ENCODE measurements at places on chromosomes 2 and 18. TPM values are rescaled to one million over a fixed set of nuclear protein-coding genes. Genes with fewer than 3 reads are reported as not detected.

GRCh38 chr2:119108186-119108585 is 50.4 kb downstream of the C1QL2 start:
- no peaks in the 10 kb centered on the region for H3K4me1 ChIP-seq
- no peak overlapping the region for H3K4me3 ChIP-seq
- H3K27me3 ChIP-seq = no peaks in the 10 kb centered on the region
- no peak overlapping the region for H3K27ac ChIP-seq

- DNase-seq = no peak
- no peaks in the 10 kb centered on the region for H3K27me3 ChIP-seq
- no peaks in the 10 kb centered on the region for H3K4me1 ChIP-seq
- H3K36me3 ChIP-seq = no peaks in the 10 kb centered on the region
- H3K4me3 ChIP-seq = no peak overlapping the region
- H3K27ac ChIP-seq = no peak overlapping the region
Measured at GRCh38 chr2:16525265-16525887, 140.3 kb downstream of the CYRIA start.

DNA sequence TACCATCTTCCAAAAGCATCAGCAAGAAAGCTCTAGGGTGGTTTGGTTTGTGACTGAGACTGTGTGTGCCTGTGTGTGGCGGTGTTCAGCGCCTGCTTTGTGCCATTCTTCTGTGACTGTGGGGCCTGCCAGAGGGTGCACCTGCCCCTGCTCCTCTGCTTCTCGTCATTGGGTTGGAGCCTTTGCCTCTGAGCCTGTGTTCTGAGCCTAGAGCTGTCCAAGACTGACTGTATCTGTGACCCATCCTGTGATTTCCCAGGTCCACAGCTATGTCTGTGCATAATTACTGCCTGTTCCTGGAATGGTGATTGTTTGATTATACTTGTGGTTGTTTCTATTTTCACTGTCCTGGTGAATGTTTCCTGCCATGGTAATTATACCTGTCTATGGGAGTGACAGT is 57.1 kb upstream of the KLHL29 start:
- no peaks in the 10 kb centered on the region for H3K4me1 ChIP-seq
- peaks cover 3% of the 10 kb centered on the region for H3K27me3 ChIP-seq
- H3K36me3 ChIP-seq = no peaks in the 10 kb centered on the region
- no peak for DNase-seq
- no peak overlapping the region for H3K4me3 ChIP-seq

- no peaks in the 10 kb centered on the region for H3K4me1 ChIP-seq
- H3K36me3 ChIP-seq = no peaks in the 10 kb centered on the region
- DNase-seq = no peak
- H3K4me3 ChIP-seq = no peak overlapping the region
- H3K27me3 ChIP-seq = peaks cover 3% of the 10 kb centered on the region
- no peak overlapping the region for H3K27ac ChIP-seq
Measured at GRCh38 chr2:75074708-75075107, 116.3 kb downstream of the POLE4 start.

- H3K36me3 ChIP-seq = peaks cover 32% of the 10 kb centered on the region
- peaks cover 45% of the 10 kb centered on the region for H3K4me1 ChIP-seq
- peak overlapping the region; percentile 71 for H3K27ac ChIP-seq
- no peak overlapping the region for H3K4me3 ChIP-seq
- DNase-seq = peak; percentile 77
- no peaks in the 10 kb centered on the region for H3K27me3 ChIP-seq
Measured at GRCh38 chr18:13629841-13630715, 96.3 kb downstream of the FAM210A start.

- no peaks in the 10 kb centered on the region for H3K27me3 ChIP-seq
- no peaks in the 10 kb centered on the region for H3K4me1 ChIP-seq
- H3K36me3 ChIP-seq = no peaks in the 10 kb centered on the region
- no peak for DNase-seq
- no peak overlapping the region for H3K4me3 ChIP-seq
Measured at GRCh38 chr2:158835431-158835830, 40.3 kb downstream of the DAPL1 start.

DNA sequence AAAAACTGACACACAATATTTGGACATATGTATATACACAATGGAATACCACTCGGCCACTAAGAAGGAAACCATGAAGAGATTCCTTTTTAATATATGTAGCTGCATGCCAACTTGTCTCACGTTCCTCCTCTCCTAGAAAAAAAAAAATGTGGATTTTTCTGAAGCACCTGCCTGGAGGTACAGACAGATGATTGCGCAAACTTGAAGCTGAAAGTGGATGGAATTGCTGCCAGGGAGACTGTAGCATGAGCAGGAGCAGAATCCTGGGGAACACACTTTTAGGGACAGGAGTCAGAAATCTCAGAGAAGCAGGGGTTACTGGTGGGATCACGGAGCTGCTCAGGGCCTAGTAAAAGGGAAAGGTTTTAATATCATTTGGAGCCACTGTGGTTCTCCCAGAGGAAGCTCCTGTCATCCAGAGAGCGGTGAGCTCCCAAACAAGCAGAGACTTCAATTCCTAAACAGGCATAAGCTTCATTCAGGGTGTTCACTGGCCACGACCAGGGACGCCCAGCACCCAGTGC is 640 bp upstream of the SPR start:
- no peak overlapping the region for H3K27ac ChIP-seq
- peak overlapping the region; percentile 52 for H3K4me3 ChIP-seq
- peaks cover 56% of the 10 kb centered on the region for H3K27me3 ChIP-seq
- no peak for DNase-seq
- H3K4me1 ChIP-seq = peaks cover 6% of the 10 kb centered on the region

DNA sequence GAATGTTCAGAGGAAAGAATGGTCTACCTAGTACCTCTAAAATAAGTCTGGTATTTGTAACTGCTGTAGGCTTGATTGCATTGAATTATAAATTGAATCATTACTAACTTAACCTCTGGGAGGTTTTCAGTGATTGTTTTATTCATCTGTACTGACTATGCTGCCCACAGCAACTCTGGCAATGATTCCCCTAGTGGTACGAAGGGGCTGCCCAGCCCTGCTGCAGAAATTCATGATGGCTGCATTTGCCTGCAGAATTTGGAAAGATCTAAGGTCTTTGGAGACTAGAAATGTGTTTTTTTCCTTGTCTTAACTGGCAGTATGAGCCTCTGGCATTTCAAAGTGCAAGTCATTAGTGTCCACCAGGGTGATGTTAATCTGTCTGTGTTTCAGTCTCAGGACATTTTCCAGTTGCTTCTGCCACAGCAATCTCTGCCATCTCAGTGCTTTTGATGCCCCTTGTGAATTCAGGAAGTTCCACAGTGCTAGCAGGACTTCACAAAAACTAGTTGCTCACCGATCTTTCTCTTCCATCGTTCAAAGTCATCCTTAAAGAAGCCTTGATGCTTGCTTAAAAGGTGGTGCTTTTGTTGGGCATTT is 13.4 kb upstream of the LRPPRC start:
- H3K27ac ChIP-seq = no peak overlapping the region
- no peak for DNase-seq
- peaks cover 14% of the 10 kb centered on the region for H3K4me1 ChIP-seq
- no peak overlapping the region for H3K4me3 ChIP-seq

DNA sequence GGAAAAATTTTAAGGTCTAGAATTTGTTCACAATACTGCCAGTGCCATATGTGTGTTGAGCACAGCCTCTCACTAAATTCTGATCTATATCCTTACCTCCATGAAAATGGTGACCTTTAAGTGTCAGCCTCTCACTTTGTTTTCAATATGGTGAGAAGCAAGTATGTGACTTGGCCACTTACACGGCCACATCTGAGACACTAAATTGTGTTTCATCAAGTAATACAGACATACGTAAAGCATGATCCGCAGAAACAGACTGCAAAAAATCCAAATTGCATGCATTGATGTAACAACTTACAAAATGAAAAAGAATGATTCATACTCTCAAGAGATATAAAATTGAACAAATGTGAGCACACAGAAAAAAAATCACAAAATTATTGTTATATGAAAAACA is 55.2 kb upstream of the UGP2 start:
- no peak for DNase-seq
- H3K4me3 ChIP-seq = no peak overlapping the region
- H3K4me1 ChIP-seq = no peaks in the 10 kb centered on the region
- H3K27me3 ChIP-seq = no peaks in the 10 kb centered on the region
- no peak overlapping the region for H3K27ac ChIP-seq
- no peaks in the 10 kb centered on the region for H3K36me3 ChIP-seq

GRCh38 chr2:229519655-229520430 is 194.5 kb downstream of the DNER start:
- H3K27ac ChIP-seq = no peak overlapping the region
- H3K4me3 ChIP-seq = no peak overlapping the region
- DNase-seq = no peak
- H3K27me3 ChIP-seq = no peaks in the 10 kb centered on the region
- H3K4me1 ChIP-seq = no peaks in the 10 kb centered on the region

DNA sequence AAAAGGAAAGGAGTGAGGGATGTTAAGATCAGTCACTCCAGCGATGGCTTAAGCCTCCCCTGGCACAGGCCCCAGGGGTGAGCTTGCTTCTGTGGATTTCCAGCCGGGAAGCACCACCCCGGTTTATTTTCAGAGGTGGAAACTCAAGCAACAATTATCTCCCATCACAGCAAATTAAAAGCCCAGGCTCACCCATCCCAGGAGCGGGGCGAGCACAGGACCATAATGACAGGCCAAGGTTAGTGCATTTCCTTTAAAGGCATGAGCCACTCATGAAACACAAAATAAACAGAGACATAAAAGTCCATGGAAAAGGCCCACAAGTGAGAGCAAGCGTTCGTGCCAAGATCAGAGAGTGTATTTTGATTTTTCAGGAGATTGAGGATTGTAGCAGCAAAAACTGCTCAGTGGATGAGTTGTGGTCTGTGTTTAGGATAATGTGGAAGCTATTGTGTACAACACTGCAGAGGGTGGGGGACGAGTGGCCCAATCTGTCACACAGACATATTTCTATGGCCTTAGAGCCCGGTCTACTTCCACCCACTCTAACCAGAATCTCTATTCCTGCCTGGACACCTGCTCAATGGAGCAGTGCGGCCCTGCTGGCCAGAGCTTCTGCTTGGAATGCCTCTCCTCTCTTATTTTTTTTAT is 111.4 kb upstream of the CDC42EP3 start:
- H3K27me3 ChIP-seq = no peaks in the 10 kb centered on the region
- H3K4me1 ChIP-seq = no peaks in the 10 kb centered on the region
- peaks cover 4% of the 10 kb centered on the region for H3K36me3 ChIP-seq

GRCh38 chr2:112138159-112139032 is at the start of gene FBLN7:
Gene FBLN7 (plus strand): TSS chr2:112138385. CDS start chr2:112138656, 271 bp downstream.
- no peaks in the 10 kb centered on the region for H3K36me3 ChIP-seq
- H3K4me3 ChIP-seq = peak within 1 kb of the TSS; percentile 6
- peaks cover 48% of the 10 kb centered on the region for H3K27me3 ChIP-seq
- no peak for DNase-seq
- H3K27ac ChIP-seq = no peak within 1 kb of the TSS

DNA sequence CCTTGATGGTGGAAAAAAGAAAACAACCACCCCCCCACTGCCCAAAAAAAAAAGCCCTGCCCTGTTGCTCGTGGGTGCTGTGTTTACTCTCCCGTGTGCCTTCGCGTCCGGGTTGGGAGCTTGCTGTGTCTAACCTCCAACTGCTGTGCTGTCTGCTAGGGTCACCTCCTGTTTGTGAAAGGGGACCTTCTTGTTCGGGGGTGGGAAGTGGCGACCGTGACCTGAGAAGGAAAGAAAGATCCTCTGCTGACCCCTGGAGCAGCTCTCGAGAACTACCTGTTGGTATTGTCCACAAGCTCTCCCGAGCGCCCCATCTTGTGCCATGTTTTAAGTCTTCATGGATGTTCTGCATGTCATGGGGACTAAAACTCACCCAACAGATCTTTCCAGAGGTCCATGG is 28.0 kb downstream of the MAL start:
- H3K27me3 ChIP-seq = no peaks in the 10 kb centered on the region
- DNase-seq = no peak
- peaks cover 24% of the 10 kb centered on the region for H3K36me3 ChIP-seq

DNA sequence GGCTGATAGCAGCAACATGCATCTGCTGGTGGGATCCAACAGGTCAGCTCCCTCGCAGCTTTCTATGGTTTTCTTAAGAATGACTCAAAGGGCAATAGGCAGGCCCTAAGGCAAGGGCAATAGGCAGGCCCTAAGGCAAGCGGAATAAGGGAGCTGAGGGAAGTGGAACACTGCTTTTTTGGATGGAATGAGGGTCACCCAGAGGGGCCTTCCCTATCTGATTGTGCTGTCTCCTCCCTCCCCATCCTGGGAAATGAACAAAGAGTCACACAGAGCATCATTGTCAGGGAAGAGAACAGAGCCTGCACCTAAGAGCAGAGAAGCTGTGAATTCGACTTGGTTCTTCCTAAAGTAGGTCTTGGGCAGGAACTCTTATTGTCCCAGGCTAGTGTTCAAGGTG is 43.3 kb upstream of the PTPRM start:
- no peaks in the 10 kb centered on the region for H3K36me3 ChIP-seq
- DNase-seq = no peak
- no peak overlapping the region for H3K27ac ChIP-seq

DNA sequence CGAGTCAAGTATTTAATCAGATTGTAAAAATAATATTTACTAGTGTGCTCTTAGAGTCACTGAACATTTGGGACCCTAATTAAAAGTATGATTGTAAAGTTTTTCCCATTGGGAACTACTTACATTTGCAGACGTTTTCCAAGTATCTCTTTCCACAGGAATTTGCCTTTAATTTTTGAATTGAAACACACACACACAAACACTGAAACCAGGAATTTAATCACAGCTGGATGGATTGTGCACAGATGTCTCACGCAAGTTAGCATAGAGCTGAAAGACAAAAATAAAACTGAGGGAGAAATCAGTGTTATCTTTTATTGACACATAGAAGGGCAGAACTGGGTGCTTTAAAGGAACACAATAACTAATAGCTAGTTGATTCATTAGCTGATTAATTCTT is 230.7 kb downstream of the RND3 start:
- H3K27ac ChIP-seq = no peak overlapping the region
- no peaks in the 10 kb centered on the region for H3K36me3 ChIP-seq
- no peaks in the 10 kb centered on the region for H3K4me1 ChIP-seq
- no peaks in the 10 kb centered on the region for H3K27me3 ChIP-seq
- DNase-seq = no peak

- no peak overlapping the region for H3K4me3 ChIP-seq
- no peaks in the 10 kb centered on the region for H3K4me1 ChIP-seq
- DNase-seq = no peak
- no peak overlapping the region for H3K27ac ChIP-seq
- H3K36me3 ChIP-seq = no peaks in the 10 kb centered on the region
Measured at GRCh38 chr18:34281722-34282121, 57.0 kb upstream of the NOL4 start.

DNA sequence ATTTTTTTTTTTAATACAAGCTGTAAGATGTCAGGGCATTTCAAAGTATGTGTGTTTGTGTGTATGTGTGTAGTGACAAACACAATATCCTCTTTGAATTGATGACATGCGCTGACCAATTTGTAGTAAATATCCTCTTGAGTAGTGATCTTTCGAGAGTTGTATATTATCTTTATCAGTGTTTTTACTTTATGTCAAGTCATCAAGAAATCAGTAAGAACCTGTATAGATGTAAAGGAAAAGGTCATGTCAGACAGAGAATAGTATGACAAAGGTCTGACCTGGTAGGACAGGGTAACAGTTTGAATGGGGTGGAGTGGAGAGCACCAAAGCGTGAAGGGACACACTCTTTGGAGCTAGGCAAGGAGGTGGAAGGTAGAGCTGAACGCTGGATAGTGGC is 1931.4 kb upstream of the CELF4 start:
- H3K27me3 ChIP-seq = no peaks in the 10 kb centered on the region
- no peaks in the 10 kb centered on the region for H3K36me3 ChIP-seq
- no peak overlapping the region for H3K27ac ChIP-seq
- H3K4me1 ChIP-seq = no peaks in the 10 kb centered on the region

Gene PARD3B
- total RNA-seq = 0.16 TPM

Gene UGGT1
- total RNA-seq = 63.4 TPM

Gene TMX3
- 65.4 TPM for total RNA-seq

Gene RAB6D
- total RNA-seq = not detected

Gene CYRIA
- 0.77 TPM for total RNA-seq

Gene APLF
- total RNA-seq = 3.3 TPM

Gene POLR1A
- total RNA-seq = 38.2 TPM

Gene VIT
- not detected for total RNA-seq

Gene MYL12B
- total RNA-seq = 313 TPM
